EL (cell line): ENCODE measurements at places on chromosomes 5 and 9.

DNA sequence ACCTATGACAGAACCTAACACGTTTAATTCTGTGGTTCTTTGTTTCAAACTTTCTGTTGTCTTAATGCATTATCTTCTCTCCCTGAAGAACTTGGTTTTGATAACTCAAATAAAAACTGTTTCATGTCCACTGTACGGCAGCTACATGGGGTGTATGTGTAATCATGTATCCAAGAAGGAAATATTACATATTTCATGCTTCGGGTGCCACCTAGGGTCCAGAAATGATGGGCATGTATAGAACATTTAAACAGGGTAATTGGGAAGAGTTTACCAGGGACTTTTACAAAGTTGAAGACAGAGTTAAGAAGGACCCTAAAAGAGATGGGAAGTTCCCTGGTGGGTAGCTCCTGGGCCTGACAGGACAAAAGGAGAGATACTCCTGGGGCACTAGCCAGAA lies 291.3 kb downstream of the FBXL7 start:
- no peak for DNase-seq

GRCh38 chr5:88391116-88391515 lies 122.5 kb upstream of the TMEM161B start:
- DNase-seq, result no peak

GRCh38 chr5:106408570-106408969 lies 1262.2 kb downstream of the EFNA5 start:
- no peak for DNase-seq

DNA sequence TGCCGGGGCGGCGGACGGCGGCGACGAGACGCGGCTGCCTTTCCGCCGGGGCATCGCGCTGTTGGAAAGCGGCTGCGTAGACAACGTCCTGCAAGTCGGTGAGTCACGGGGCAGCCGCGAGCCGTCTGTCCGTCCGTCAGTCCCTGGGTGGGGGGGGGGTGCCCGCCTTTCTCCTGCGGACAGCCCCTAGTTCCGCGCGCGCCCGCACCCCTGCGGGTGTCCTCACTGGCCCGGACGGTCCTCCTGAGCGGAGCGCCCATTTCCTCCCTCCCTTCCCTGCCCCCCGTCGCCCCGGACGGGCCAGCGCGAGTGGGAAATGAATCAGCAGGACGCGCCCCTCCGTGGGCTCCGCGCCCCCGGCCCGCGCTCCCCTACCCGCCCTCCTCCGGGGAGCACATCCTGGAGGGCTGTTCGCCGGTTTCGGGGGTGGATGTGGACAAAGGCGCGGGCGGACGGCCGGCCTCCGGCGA lies 828 bp downstream of the ZSWIM6 start:
- peak; percentile 73 for DNase-seq

DNA sequence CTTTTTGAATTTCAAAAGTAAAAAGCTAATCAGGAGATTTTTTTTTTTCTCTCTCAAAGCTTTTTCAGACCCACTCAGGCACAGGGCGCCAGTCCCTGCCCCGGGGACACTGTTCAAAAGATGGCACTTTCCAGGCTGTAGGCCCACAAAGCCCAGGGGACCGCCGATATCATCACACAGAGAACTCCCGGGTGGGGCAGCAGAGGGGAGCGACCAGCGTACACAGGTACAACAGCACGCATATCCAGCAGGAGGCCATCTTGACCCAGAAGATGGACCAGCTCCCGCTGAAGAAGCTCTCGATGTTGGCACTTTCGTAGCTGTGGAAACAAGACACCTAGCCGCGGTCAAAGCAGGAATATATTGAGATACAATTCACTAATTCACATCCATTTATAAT lies 108.3 kb downstream of the THBS4 start:
- no peak for DNase-seq

DNA sequence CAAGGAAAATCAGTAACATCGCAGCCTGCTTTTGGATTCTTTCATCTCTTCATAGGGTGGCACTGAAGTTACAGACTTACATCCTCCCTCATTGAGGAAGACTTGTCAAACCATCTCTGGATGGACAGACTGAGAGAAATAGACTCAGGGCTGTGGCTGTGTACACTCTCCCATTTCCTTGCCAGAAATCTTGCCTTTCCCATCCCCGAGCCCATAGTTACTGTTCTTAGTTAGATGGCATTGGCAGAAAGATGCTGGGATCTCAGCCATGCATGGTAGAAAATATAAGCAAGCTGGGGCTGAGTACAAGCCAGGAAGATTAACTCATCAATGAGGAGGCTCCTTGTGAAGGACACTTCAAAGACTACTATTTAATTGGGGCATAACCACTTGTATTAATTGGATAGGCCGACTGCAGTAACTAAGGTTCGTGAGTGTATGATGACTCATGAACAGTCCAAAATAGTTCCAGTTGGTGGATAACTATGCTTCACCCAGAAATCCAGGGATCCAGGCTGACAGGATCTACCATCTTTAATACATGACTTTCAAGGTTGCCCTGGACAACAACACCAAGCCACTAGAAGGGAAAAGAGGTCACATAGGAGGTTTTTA lies 137.9 kb downstream of the TMEM38B start:
- peak; percentile 3 for DNase-seq

GRCh38 chr5:16980983-16981382 lies 44.9 kb upstream of the MYO10 start:
- DNase-seq, result peak; percentile 32

GRCh38 chr5:16810208-16810854 lies 125.8 kb downstream of the MYO10 start:
- no peak for DNase-seq

GRCh38 chr9:16825971-16826625 lies 44.4 kb downstream of the BNC2 start:
- DNase-seq, result peak; percentile 90

- no peak for DNase-seq
Measured at GRCh38 chr9:133261753-133262120, 13.3 kb downstream of the ABO start.

DNA sequence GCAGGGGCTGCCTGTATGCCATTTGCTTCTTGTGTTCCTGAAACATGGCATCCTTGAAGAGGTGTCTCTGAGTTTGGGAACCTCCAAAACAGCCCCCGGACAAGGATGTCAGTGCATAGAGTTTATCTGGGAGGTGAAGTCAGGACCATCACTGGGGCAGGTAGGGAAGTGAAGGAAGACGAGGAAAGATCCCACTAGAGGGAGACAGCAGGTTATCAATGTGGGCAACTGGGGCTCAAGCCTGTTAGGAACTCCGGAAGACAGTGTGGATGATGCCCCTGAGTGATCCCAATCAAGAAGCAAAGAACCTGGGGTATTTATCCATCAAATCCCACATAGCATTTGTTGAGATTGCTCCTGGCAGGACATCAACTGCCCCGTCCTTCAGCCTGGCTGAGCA lies 233.1 kb downstream of the AGTPBP1 start:
- DNase-seq, result no peak
